Activated CD8-positive, alpha-beta memory T cell treated with anti-CD3 and anti-CD28 coated beads, Interleukin-2, amount 10 ng/mL, durations not matched to agents 7 days and 5 days (primary cell): ENCODE measurements at places on chromosomes 11 and 22. TPM values are rescaled to one million over a fixed set of nuclear protein-coding genes. Genes with fewer than 3 reads are reported as not detected.

Gene FLRT1
- total RNA-seq: not detected

DNA sequence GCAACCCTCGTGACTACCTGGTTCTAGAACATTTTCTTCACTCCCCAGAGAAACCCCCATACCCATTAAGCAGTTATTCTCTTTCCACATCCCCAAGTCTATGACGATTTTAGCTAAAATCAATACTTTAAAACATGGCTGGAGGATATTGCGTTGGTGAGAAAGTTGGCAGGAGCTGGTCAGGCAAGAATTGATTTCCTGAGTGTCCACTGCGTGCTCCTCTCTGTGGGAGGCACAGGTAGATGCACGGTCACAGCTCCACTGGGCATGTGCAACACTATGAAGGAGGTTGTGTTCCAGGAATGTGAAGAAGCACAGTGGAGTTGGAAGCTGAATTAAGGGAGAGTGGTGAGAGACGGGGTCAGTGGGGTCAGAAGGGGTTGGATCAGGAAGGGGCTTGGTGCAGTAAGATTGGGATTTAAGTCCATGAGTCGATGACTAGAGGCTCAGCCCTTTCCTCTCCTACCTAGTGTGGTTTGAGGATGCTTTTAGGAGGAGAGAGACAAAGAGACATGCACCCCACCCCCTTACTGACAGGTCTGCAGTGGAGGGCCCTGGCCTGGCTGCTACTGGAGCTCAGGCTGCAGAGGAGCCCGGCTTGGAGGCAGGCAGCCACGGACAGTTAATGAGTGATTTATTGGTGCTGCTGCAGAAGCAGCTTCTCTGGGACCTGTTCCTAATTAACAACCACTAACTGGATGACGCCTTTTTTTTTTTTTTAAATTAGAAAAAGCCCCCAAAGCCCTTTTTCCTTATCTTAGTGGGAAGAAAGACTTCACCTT lies 395.6 kb downstream of the TENM4 start:
- DNase-seq: no peak

GRCh38 chr11:116485425-116485824 lies 287.4 kb downstream of the BUD13 start:
- no peak for DNase-seq

DNA sequence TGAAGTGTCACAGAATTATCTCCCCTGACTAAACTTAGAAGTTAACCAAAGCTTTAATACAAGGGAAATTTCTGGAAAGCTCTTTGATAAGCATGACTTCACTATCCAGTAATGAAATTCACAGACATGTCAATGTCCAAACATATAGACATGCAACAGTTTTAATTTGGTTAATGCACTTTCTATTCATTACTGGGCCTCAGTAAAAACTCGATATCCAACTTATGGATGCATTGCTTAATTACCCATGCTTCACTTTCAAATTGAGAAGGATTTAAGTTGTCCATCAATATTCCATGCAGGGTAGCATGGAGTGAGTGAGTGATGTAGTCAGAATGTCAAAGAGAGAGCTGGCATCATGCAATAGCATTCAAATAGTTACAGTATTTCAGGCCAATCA lies 197.5 kb downstream of the CADM1 start:
- no peak for DNase-seq

DNA sequence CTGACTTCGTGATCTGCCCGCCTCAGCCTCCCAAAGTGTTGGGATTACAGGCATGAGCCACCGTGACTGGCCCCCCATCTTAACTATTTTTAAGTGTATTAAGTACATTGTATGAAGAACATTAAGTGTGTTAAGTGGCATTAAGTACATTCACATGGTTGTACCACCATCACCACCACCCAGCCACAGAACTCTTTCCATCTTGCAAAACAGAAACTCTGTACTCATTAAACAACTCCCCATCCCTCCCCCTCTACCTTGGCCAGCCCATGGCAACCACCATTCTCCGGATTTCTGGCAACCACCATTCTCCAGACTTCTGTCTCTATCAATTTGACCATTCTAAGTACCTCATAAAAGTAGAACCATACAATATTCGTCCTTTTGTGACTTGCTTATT lies 17.8 kb upstream of the PEX26 start:
- DNase-seq: no peak
